A549 treated with dexamethasone at 1 μM for 4 hours (cell line): ENCODE measurements at places on chromosomes 12 and 14. TPM values are rescaled to one million over a fixed set of nuclear protein-coding genes. Genes with fewer than 3 reads are reported as not detected.

IL31 gene
- not detected in 5 replicates for total RNA-seq

GUCY2C gene
- total RNA-seq = 0.03 TPM in 1 of 5 replicates, not detected in the others

RGS6 gene
- 0.04 TPM in 1 of 5 replicates, not detected in the others for total RNA-seq

GALNT9 gene
- 3.2 to 5.6 TPM (median 4.0 TPM) in 5 replicates for total RNA-seq

RFLNA gene
- 0.07 to 0.24 TPM (median 0.09 TPM) in 5 replicates for total RNA-seq

LRP1-AS gene
- total RNA-seq = not detected in 5 replicates

SYCP3 gene
- 0.04 to 0.16 TPM (median 0.09 TPM) in 4 of 5 replicates, not detected in the other for total RNA-seq

PLXNC1 gene
- total RNA-seq = 0.07 to 0.16 TPM (median 0.08 TPM) in 5 replicates

APOLD1 gene
- 0.22 to 0.45 TPM (median 0.39 TPM) in 5 replicates for total RNA-seq

MON2 gene
- 11.0 to 18.4 TPM (median 16.4 TPM) in 5 replicates for total RNA-seq
